ENCODE measurements at places on chromosomes 16 and 17. TPM values are rescaled to one million over a fixed set of nuclear protein-coding genes. Genes with fewer than 3 reads are reported as not detected.
A peak's percentile ranks its signal among the peaks of the same experiment; 100 is the strongest.

ADAP2 gene
- total RNA-seq, result 0.95 TPM

OR3A2 gene
- not detected for total RNA-seq

NPIPA8 gene
- 0.38 TPM for total RNA-seq

PLXDC1 gene
- total RNA-seq, result 3.7 TPM

ASPA gene
- total RNA-seq, result not detected

PRR29 gene
- 25.3 TPM for total RNA-seq

MYO15A gene
- total RNA-seq, result 1.6 TPM

CD79B gene
- total RNA-seq, result 3.4 TPM

NPIPB9 gene
- 1.2 TPM for total RNA-seq

GRCh38 chr17:11589716-11590115, 8.6 kb upstream of the DNAH9 start:
- no peaks in the 10 kb centered on the region for H3K27me3 ChIP-seq
- no peak overlapping the region for H3K4me3 ChIP-seq
- no peak overlapping the region for H3K27ac ChIP-seq
- no peaks in the 10 kb centered on the region for H3K4me1 ChIP-seq
- no peak for DNase-seq

GRCh38 chr16:58472827-58473226, 27.1 kb upstream of the NDRG4 start:
- no peaks in the 10 kb centered on the region for H3K36me3 ChIP-seq
- H3K27me3 ChIP-seq, result peaks cover 18% of the 10 kb centered on the region
- no peak overlapping the region for H3K27ac ChIP-seq
- peaks cover 14% of the 10 kb centered on the region for H3K4me1 ChIP-seq

GRCh38 chr16:48478393-48478792, 93.2 kb upstream of the SIAH1 start:
- no peaks in the 10 kb centered on the region for H3K27me3 ChIP-seq
- H3K36me3 ChIP-seq, result peaks cover 4% of the 10 kb centered on the region
- H3K4me1 ChIP-seq, result no peaks in the 10 kb centered on the region
- DNase-seq, result no peak

GRCh38 chr17:13256545-13256944, 238.7 kb upstream of the ELAC2 start:
- H3K27me3 ChIP-seq, result peaks cover 5% of the 10 kb centered on the region
- H3K27ac ChIP-seq, result no peak overlapping the region
- H3K36me3 ChIP-seq, result no peaks in the 10 kb centered on the region
- no peaks in the 10 kb centered on the region for H3K4me1 ChIP-seq
- H3K4me3 ChIP-seq, result no peak overlapping the region
- DNase-seq, result no peak

GRCh38 chr17:37384560-37385149, 8.9 kb downstream of the C17orf78 start:
- no peak overlapping the region for H3K4me3 ChIP-seq
- no peaks in the 10 kb centered on the region for H3K36me3 ChIP-seq

DNA sequence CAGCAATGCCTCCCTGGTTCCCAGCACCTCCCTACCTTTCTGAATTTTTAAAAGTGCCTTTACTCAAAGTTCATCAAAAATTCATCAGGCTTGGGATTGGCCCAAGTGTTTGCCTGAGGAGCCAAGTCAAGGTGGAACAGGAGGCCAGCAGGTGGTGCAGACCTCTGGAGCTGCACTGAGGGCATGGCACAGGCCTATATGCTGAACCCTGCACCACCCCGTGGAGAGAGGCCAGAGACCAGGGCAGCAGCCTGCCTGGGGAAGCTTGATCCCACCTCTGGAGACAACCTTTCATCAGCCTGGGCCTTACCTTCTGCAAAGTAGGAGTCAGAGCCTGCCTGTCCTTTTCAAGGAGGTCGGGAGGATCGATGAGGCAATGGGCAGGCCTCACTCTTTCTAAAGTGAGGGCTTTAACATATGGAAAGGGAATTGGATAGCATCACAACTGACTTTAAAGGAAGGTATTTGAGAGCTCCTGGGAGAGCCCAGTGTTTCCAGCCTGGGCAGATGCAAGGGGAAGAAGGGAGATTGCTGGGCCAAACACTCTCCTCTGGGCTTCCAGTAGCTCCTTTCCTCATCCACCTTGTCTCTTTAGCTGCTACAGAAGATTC, 31.8 kb upstream of the TMEM132E start:
- DNase-seq, result no peak
- no peaks in the 10 kb centered on the region for H3K36me3 ChIP-seq
- H3K4me1 ChIP-seq, result no peaks in the 10 kb centered on the region
- H3K27me3 ChIP-seq, result peaks cover 5% of the 10 kb centered on the region
- no peak overlapping the region for H3K4me3 ChIP-seq
- no peak overlapping the region for H3K27ac ChIP-seq

GRCh38 chr16:90012991-90013745, 6.1 kb downstream of the DBNDD1 start:
- no peak overlapping the region for H3K4me3 ChIP-seq
- H3K36me3 ChIP-seq, result peaks cover 5% of the 10 kb centered on the region
- H3K27me3 ChIP-seq, result peaks cover 7% of the 10 kb centered on the region
- H3K4me1 ChIP-seq, result no peaks in the 10 kb centered on the region
- no peak overlapping the region for H3K27ac ChIP-seq
- no peak for DNase-seq

DNA sequence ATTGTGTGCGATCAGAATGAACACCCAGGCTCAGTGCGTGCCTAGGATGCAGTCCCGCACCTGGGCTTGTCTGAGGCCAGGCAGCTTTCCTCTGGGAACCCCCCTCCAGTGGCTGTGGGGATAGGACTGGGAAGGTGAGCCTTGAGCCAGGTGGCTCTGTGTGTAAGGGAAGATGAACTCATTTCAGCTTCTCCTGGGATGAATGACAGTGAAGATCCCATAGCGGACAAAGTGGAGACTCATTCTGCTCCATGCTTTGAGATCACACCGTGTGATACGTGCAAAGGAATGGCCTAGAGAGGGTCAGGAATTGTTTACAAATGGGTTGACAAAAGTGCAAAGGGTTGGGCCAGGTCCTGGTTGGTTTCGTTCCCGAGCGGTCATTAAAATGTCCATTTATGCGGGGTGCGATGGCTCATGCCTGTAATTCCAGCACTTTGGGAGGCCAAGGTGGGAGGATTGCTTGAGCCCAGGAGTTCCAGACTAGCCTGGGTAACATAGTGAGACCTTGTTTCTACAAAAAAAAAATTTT, 15.8 kb downstream of the GPRC5C start:
- no peak overlapping the region for H3K4me3 ChIP-seq
- no peak for DNase-seq
- H3K36me3 ChIP-seq, result peaks cover 8% of the 10 kb centered on the region
- H3K27me3 ChIP-seq, result peaks cover 6% of the 10 kb centered on the region

GRCh38 chr17:57045868-57046704, 39.0 kb upstream of the AKAP1 start:
- no peaks in the 10 kb centered on the region for H3K4me1 ChIP-seq
- H3K4me3 ChIP-seq, result no peak overlapping the region
- peaks cover 2% of the 10 kb centered on the region for H3K27me3 ChIP-seq
- no peak for DNase-seq

DNA sequence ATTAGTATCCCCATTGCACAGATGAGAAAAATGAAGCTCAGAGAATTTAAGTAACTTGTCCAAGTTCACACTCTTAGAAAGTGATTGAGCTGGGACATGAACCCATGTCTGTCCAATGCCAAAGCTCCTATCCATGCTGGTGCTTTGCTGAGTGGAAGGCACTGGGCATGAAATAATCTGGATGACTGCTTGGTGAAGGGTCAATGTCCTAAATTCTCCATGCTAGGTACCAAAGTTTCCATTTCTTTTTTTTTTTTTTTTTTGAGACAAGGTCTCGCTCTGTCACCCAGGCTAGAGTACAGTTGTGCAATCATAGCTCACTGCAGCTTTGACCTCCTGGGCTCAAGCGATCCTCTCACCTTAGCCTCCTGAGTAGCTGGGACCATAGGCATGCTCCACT, 153.6 kb upstream of the ERCC4 start:
- H3K27ac ChIP-seq, result no peak overlapping the region
- no peaks in the 10 kb centered on the region for H3K27me3 ChIP-seq
- no peaks in the 10 kb centered on the region for H3K36me3 ChIP-seq

- peak; percentile 56 for DNase-seq
- H3K27me3 ChIP-seq, result no peaks in the 10 kb centered on the region
- H3K27ac ChIP-seq, result no peak overlapping the region
- no peaks in the 10 kb centered on the region for H3K36me3 ChIP-seq
- no peaks in the 10 kb centered on the region for H3K4me1 ChIP-seq
- no peak overlapping the region for H3K4me3 ChIP-seq
Observed at GRCh38 chr16:8194794-8195193, 395.5 kb downstream of the TMEM114 start.

GRCh38 chr17:60752873-60753577, 75.4 kb downstream of the BCAS3 start:
- DNase-seq, result no peak
- no peak overlapping the region for H3K4me3 ChIP-seq

DNA sequence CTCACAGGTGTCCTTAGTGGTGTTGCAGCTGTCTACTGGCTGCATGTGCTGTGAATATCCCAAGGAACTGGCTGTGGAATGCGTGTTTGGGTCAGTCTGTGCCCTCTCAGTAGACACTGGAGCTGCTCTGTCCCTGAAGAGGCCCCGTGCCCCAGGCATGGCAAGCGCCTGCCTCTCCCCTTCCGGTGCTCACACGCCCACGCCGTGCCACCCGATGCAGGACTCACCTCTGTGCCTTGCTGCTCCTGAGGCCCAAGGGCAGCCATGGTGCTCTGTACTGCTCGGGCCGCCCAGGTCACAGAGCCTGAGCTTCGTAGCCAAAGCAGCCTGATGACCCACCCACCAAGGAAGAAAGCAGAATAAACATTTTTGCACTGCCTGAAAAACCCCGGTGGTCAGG, 10.0 kb downstream of the RGS11 start:
- H3K4me3 ChIP-seq, result no peak overlapping the region
- no peak for DNase-seq
- H3K27ac ChIP-seq, result no peak overlapping the region
- no peaks in the 10 kb centered on the region for H3K4me1 ChIP-seq
- H3K36me3 ChIP-seq, result peaks cover 16% of the 10 kb centered on the region
- H3K27me3 ChIP-seq, result peaks cover 6% of the 10 kb centered on the region

DNA sequence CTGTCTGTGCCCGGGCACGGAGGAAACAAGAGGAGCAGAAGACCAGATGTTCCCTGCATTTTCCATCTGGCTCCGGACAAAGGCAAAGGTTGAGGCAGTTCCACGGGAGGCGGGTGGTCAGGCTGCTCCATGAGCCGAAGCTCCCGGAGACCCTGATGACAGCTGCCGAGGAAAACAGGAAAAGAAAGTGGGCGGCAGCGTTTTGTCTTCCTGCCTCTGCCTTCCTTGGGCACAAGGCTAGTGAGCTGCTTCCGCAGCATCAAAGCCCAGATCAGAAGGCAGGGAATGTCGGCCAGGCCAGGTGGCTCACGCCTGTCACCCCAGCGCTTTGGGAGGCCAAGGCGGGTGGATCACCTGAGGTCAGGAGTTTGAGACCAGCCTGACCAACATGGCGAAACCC, 16.2 kb downstream of the SLC43A2 start:
- H3K27me3 ChIP-seq, result peaks cover 4% of the 10 kb centered on the region
- peaks cover 7% of the 10 kb centered on the region for H3K36me3 ChIP-seq
- peak overlapping the region; percentile 90 for H3K27ac ChIP-seq
- DNase-seq, result peak; percentile 64
- H3K4me3 ChIP-seq, result no peak overlapping the region
- peaks cover 8% of the 10 kb centered on the region for H3K4me1 ChIP-seq

DNA sequence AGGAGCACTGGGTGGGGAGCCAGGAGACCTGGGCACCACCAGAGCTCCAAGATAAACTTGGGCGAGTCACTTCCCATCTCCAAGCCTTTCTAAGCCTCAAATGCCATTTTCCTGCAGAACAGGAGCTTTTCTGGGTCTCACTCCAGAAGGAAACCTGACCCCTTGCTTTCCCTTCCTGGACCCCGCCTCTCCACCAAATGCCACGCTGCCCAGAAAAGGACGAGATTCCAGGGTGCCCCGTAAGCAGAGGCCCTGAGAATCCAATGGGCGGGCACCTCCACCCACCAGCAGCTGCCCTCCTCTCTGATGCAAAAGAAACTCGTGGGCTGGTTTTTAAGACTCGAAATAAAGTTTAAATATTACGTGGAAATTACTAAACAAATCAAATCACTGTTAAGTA, 31.3 kb downstream of the ZNF423 start:
- peak overlapping the region; percentile 99 for H3K27ac ChIP-seq
- peaks cover 82% of the 10 kb centered on the region for H3K4me1 ChIP-seq
- DNase-seq, result peak; percentile 38
- peak overlapping the region; percentile 51 for H3K4me3 ChIP-seq
- peaks cover 10% of the 10 kb centered on the region for H3K36me3 ChIP-seq
- H3K27me3 ChIP-seq, result peaks cover 5% of the 10 kb centered on the region

DNA sequence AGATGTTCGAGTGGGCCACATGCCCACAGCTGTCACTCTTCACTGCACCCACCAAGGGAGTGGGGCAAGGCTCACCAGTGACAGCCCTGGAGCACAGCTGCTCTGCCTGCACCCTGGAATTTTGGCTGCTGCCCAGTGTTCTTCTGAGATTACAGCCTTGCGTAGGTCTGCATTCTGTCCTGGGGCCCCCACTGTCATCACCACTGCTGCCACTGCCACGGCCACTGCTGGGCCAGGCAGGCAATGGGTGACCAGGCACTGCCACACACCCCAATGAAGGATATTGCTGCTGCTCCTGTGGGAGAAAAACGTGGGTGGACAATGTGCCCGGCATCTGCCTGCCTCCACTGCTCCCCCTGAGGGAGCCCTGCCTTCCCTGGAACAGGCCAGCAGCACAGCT, 1717.0 kb downstream of the TP53TG3F start:
- no peak for DNase-seq
- peaks cover 11% of the 10 kb centered on the region for H3K27me3 ChIP-seq
- no peak overlapping the region for H3K4me3 ChIP-seq
- peaks cover 6% of the 10 kb centered on the region for H3K36me3 ChIP-seq

DNA sequence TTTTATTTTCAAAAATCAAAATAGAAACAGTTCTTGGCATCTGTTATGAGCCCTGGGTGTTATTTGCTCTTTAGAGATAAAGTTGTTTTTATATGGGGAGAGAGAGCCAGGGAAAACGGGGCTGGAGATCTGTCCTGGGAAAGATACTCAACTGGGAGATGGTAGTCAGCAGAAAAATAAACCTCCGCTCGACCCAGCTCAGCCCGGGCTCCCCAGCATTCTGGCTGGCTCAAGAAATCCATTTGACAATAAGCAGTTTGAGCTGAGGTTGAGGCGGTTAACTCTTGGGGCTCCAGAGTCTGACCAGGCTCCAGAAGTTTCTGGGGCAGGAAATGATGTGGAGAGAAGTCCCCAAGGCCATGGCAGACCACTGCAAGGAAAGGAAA, 151.9 kb downstream of the IRX5 start:
- no peaks in the 10 kb centered on the region for H3K4me1 ChIP-seq
- no peak overlapping the region for H3K27ac ChIP-seq
- H3K36me3 ChIP-seq, result no peaks in the 10 kb centered on the region
- no peak for DNase-seq

DNA sequence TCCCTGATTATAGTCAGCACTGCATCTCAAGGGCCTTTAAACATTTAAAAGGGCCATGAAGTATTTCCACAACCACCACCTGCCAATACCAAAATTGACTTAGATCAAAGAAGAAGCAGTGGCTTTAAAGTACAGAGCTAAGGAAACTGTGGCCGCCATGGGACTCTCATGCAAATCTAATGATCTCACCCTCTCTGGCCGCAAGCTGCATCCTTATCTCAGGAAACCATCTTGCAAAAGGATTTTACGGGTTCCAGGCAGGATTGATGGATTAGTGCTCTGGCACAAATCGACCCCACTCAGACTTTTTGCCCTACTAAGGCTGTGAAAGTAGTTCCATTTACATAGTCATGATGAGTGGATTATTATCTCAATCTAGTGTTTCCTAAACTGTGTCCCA, 22.6 kb downstream of the CDRT4 start:
- DNase-seq, result peak; percentile 50
- peaks cover 7% of the 10 kb centered on the region for H3K27me3 ChIP-seq
- peak overlapping the region; percentile 98 for H3K27ac ChIP-seq
- peaks cover 61% of the 10 kb centered on the region for H3K4me1 ChIP-seq
- H3K36me3 ChIP-seq, result peaks cover 3% of the 10 kb centered on the region
- peak overlapping the region; percentile 65 for H3K4me3 ChIP-seq

Measured in endothelial cell (in vitro differentiated cells).